SHP77 treated with DMSO at 0.1 percent for 48 hours (cell line): ENCODE measurements at places on chromosomes 13 and 19.

- no peak for DNase-seq
These were observed 38.7 kb downstream of the PBX4 start for GRCh38 chr19:19579533-19580361.

DNA sequence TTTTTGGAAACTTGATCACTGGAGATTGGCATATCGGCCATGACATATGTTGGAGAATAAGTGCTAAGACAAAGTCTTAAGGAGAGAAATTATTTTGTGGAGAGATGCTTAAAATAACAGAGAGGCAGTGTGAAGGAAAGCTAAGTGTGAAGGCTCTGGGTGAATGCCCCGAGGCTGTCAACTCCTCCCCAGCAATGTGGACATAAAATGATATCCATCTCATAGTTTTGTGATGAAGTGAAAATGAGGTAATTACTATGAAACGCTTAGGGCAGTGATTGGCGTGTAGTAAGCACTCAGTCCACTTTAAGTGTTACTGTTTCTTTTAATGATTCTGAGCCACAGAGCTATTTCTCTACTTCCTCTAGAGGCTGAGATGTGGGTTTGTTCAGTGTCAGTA is 195.8 kb upstream of the KLF12 start:
- DNase-seq, result no peak

DNA sequence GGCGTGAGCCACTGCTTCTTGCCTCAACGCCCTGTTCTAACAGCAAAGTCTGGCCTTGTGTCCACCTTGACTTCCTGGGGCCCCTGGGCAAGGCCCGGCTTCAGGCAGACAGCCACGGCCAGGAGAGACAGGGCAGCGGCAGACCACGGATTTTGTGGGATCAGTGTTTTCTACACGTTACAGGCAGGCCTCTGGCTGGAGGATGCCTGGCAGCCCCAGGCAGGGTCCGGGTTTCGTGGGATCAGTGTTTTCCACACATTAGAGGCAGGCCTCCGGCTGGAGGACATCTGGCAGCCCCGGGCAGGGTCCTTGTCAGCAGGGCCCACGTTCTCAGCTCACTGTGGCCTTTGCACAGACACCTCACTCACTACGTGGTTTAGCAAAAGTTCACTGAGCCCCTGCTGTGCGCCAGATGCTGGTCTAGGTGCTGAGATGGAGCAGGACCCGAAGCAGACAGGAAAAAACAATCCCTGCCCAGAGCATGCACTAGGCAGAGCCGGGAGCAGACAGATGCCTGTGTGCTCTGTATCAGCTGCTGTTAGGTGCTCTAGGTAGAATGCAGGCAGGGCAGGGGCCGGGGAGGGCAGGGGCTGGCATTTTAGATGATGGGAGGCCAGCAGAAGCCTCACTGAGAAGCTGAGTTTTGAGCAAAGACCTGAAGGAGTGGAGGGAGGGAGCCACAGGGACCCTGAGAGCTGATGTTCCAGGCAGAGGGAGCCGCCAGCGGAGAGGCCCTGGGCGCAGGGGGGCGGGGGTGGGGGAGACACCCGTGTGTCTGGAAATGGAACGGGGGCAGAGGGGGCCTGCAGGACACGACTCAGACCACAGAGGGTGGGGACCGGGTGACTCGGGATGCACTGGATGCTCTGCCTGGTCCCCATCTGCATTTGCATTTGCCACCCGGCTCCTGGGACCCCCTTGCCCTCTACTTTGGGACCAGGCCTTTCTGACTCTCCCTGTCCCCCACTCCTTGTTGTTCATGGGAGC is 25.0 kb upstream of the NCCRP1 start:
- DNase-seq, result no peak

GRCh38 chr13:88005188-88005587 is 334.0 kb downstream of the SLITRK5 start:
- DNase-seq, result no peak

DNA sequence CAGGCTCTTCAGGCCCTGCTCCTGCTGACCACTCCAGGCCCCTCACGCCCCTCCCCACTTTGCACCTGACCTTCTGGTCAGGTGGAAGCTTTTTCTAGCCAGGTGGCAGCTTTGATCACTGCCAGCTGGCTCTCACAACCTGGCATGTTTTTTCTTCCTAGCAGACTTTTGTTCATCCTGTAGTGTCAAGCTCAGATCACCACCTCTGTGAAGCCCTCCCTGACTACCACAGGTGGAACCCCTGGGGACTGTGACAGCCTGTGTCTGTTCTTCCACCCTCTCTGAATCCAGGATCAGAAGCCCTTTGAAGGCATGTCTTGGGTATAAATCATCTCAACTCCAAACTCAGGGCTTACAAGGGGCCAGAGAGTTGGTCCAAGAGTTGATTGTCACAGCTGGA is 10.3 kb upstream of the CNFN start:
- no peak for DNase-seq

DNA sequence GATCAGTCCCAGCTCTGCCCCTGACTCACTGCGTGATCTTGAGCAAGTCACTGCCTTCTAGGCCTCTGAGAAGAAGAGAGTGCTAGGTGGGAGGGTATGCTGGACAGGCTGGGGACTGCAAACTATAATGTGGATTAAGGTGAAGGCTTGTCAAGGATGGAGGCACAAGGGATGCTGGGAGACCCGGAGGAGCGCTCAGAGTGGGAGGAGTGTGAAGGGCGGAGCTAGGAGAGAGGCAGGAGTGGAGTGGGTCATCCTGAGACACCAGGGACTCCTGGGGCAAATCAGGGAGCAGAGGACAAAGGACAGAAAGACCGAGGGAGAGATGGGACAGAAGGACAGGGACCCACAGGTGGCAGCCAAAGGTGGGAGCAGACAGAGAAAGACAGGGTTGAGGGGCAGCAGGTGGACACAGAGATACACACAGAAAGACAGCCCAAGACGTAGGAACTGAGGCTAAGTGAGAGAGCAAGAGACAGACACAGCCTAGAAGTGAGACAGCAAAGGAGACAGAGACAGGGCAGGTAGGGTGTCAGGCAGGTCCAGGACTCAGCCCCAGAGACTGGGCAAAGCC is 2.6 kb downstream of the GRIK5 start:
- no peak for DNase-seq

- DNase-seq, result no peak
These were observed 4.3 kb upstream of the IFNL2 start for GRCh38 chr19:39263912-39264305.

GRCh38 chr19:49818649-49819370 is 721 bp downstream of the MED25 start:
- no peak for DNase-seq

- DNase-seq, result no peak
These were observed 261.4 kb upstream of the RXFP2 start for GRCh38 chr13:31477961-31478360.

DNA sequence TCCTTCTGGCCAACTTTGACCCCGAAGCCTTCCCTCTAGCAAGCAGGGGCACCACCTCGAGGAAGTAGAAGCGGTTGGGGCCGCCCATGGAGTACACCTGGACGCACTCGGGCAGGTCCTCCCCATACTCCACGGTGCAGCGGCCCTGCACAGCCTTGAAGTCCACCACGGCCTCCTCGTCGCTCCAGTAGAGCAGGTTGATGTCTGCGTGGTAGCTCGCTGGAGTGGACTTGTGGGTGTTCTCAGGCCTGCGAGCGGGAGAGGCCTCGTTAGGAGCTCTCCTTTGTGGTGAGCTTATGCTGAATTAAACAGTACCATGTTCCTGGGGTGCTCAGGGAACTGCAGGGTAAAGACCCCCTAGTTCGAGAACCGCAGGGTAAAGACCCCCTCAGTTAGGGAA is 22.3 kb upstream of the EIF3G start:
- DNase-seq, result no peak

DNA sequence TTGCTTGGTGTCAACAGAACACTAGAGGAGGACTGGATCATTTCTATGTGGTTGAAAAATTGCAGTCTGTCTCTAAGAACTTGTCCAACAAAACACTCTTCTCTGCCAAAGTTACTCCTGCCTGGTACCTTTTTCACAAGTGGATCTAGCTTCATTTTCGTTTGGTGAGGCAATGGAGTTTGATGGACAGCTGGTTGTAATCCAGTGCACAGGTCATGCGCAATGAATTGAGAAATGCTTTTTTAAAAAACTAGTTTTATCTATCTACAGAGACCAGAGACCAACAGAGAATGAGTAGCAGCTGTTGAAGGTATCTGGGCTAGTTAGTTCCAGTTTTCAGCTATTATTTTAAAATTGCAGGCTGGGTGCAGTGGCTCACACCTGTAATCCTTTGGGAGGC is 12.0 kb upstream of the KBTBD6 start:
- DNase-seq, result no peak

DNA sequence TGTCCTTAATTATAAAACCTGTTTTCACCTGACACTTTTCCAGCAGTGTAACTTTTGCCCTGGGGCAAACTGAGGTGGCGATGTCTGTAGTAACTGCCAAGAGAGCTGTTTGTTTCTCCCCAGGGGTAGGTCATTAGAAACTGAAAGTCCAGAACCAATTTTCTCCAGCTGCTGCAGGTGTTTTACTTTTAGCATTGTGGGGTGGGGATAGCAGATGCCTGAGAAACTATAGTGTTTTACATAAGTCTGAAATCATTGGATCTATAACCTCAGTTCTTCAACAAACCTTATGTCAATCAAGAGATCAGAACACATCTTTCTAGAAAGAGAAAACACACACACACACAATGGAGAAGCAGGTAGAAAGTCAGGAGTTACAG is 92.7 kb downstream of the LHFPL6 start:
- DNase-seq, result peak; percentile 5

DNA sequence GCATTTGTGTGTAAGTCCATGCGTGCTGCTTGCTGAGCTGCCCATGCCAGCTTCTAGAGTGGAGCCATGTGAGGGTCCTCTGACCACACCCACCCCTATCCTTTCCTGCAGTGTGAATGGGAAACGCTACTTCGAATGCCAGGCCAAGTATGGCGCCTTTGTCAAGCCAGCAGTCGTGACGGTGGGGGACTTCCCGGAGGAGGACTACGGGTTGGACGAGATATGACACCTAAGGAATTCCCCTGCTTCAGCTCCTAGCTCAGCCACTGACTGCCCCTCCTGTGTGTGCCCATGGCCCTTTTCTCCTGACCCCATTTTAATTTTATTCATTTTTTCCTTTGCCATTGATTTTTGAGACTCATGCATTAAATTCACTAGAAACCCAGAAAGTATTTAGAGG is 10.3 kb downstream of the TBCB start:
- no peak for DNase-seq

DNA sequence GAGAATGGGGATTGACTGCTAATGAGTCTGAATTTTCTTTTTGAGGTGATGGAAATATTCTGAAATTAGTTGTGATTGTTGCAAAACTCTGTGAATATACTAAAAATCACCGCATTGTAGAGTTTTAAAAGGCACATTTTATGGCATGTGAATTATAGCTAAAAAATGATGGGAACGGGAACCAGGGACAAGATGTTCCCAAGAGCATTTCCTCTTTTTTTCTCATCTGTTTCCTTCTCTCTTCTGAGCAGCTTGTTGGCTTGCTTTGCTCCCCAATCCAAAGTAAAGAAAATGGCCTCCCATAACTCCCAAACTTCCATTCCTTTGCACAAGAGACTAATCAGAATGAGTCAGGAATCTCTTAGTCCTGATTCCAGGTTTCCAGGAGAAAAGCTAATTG is 459.2 kb downstream of the TSHZ3 start:
- DNase-seq, result no peak

GRCh38 chr13:61170856-61171255 is 244.8 kb downstream of the PCDH20 start:
- DNase-seq, result no peak

- no peak for DNase-seq
These were observed 11.0 kb upstream of the ZNF792 start for GRCh38 chr19:34975056-34975455.

- DNase-seq, result no peak
These were observed 20.3 kb downstream of the ATP11A start for GRCh38 chr13:112709825-112710783.

DNA sequence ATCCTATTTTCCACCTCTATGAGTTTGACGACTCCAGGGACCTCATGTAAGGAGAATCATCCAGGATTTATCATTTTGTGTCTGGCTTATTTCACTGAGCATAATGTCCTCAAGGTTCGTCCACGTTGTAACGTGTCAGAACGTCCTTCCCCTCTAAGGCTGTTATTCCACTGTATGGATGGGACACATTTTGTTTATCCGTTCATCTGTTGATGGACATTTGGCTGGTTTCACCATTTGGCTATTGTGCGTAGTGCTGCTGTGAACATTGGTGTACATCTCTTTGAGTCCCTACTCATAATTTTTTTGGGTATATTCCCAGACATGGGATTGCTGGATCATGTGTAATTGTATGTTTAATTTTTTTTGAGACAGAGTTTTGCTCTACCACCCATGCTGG is 21.5 kb downstream of the CRTC1 start:
- DNase-seq, result no peak

GRCh38 chr13:44307844-44308243 is 65.8 kb upstream of the SERP2 start:
- DNase-seq, result no peak

DNA sequence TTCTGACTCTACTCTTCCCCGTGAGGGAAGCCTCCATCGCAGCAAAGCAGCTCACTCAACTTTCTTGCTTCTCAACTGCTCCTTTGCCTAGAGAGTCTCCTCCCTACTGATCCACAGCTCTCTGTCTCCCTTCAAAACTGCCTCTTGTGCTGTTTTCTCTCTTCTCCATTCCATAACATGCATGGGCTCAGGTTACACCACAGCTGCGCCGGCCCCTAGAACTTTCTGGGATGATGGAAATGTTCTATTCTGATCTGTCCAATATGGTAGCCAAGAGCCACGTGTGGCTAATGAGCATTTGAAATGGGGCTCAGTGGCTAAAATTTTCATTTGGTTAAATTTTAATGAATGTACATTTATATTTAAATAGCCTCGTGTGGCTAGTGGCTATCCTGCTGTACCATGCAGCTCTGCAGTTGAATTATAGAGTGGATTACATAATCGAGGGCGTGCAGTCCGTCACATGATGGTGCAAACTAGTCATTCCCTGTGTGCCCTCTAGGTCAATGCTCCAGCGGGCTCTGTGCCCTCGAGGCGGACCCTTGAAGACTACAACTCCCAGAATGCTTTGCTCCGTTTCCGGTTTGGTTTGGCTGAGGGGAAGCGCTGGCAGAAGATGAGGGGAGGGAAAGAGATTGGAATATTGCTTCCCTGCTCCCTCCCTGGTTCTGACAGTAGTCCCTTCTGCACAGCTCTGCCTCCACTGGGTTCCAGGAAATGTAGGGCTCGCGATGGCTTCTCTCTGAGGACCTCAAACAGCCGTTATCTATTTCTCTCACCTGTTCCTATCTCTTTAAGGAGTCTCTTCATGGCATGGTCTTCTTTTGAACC is 109.8 kb downstream of the CACNA1A start:
- DNase-seq, result no peak

GRCh38 chr13:108643646-108644353 is 14.4 kb downstream of the MYO16 start:
- no peak for DNase-seq

GRCh38 chr13:99376132-99376531 is 68.9 kb upstream of the GPR183 start:
- DNase-seq, result no peak

GRCh38 chr19:48400018-48400742 is 6.7 kb downstream of the GRIN2D start:
- DNase-seq, result peak; percentile 65

- DNase-seq, result no peak
These were observed 141.6 kb downstream of the RXFP2 start for GRCh38 chr13:31880851-31881494.
